ENCODE measurements at places on chromosomes 11 and 22.
A peak's percentile ranks its signal among the peaks of the same experiment; 100 is the strongest.

DNA sequence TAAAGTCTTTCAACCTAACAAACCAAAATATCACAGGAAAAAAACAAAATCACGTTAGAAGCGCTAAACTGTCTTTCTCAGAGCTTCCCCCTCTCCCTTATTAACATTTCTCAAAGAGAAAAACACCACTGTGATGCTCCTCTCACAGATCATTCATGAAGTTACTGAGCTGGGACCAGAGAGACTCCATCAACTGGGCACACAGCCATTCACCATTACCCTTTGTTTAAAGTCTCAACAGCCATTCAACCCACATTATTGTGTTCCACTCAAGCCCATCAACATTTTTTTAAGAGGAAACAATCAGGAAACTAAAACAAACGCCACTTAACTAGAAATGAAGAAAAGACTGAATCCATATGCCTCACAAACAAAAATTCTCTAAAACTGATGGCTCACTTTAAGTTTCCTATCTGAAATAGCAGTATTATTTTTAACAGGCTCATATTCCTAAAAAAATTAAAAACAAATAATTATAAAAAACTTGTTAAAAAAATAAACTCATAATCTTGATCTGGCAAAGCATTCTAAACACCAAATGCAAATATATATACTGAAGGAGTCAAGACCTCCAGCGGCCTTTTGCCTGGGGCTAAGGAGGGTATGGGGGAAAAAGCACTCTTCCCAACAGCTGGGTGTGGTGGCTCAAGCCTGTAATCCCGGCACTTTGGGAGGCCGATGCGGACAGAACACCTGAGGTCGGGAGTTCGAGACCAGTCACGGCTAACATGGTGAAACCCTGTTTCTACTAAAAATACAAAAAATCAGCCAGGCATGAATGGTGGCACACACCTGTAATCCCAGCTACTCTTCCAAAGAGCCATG lies 14.0 kb downstream of the CELF1 start:
- DNase-seq = no peak

DNA sequence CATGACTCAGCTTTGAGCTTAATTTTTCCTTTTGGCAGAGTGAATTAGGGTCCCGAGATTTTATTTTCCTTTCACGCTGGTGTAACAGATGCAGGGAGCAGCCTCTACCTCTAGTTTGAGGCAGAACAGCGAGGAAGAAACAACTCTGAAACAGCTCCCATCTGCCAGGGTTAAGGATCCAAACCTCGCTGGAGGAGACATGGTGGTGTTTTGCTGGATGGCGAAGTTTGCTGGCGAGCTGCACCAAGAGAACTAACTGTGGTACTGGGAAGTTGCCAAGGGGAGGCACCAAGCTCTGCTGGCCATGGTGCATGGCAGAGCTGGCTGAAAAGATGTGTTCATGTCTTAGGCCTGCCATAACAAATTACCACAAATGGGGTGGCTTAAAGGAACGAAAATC lies 7.6 kb upstream of the ALKBH3 start:
- DNase-seq = no peak

- no peak for DNase-seq
Measured at GRCh38 chr11:45052361-45052760, 94.1 kb upstream of the PRDM11 start.

DNA sequence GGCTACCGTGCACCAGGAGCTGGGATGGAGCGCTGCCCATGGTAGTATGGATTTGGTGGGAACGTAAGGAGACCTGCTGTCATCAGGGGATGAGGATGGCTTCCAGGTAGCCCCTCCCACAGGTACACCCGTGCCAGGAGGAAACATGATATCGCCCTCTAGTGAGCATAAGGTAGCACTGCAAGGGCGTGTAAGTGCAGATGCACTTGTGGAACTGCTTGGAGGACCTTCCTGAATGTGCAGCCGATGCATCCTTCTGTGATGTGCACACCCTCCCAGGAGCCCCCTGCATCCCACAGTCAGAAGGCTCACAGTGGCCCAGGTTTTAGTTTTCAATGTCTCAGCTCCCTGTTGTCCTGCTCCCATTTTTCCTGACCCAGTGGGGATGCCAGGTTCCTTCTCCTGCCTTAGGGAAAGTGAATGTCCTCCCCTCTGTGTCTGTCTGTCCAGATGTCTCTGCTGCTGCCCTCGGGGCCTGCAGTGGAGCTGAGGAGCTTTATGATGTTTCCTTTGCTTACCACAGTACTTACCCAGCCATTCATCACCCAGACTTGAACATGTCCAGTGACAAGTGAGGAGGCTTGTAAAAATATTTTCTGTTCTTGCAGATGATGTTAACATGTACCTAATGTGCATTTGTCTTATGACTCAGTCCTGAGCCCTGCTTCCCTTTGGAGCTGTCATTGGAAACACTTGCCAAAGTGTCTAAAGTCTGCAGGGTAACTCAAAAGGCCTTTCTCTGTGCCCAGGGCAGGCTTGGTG lies 49.2 kb downstream of the DBX1 start:
- no peak for DNase-seq

GRCh38 chr11:116169776-116170175 lies 603.0 kb downstream of the BUD13 start:
- no peak for DNase-seq

- no peak for DNase-seq
Measured at GRCh38 chr11:6452219-6452618, 11.4 kb upstream of the HPX start.

DNA sequence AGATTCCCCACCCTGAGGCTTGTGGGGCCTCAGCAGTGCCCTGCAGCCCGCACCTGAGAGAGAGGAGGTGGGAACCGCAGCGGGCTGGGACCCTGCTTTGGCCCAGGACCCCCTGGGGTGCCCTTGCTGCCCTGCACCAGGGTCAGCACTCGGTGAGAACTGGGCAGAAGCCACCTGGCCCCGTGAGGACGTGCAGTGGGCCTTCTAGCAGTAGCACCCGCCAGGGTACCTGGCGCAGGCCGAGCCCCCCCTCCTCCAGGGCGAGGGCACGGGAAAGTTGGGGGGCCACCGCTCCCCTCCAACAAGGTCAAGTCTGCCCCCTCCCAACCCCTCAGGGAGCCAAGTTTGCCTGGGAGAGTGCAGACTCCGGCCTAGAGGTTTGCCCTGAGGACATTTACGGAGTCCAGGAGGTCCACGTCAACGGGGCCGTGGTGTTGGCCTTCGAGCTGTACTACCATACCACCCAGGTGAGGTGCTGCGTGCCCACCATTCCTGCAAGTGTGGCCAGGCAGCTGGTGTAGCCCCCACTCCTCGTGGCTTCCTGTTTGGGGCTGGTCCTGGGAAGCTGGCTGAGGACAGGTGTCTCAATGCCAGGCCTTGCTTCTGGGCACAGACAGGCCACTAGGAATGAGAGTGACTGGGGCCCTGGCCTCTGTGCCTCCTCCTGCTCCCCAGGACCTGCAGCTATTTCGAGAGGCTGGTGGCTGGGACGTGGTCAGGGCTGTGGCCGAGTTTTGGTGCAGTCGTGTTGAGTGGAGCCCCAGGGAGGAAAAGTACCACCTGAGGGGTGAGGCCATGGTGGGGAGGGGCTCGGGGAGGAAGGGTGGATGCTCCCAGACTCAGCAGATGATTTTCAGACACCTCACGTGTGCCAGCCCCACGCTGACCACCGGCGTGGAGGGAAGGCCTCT lies 3.5 kb downstream of the PGGHG start:
- no peak for DNase-seq

DNA sequence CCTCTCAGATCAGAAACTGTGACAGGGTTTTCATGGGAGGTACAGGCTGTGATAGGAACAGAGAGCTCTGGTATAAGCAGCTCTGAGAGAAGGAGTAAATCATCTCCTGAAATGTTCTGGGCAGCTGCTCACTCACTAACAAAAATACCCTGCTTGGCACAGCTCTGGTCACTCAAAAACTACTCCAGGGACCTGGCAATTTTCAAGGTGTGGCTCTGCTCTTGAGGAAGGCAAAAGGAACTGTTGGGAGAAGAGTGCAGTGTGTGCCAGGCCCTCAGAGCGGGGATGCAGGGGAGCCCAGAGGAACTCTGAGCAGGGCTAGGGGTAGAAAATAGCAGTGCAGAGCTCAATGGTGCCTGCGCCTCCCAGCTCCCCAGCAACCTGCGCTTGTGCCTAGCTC lies 180.5 kb upstream of the ZBED5 start:
- DNase-seq = no peak

- no peak for DNase-seq
Measured at GRCh38 chr11:28107191-28107749, 686 bp downstream of the KIF18A start.

- no peak for DNase-seq
Measured at GRCh38 chr11:21774212-21774611, 418.7 kb upstream of the ANO5 start.

- no peak for DNase-seq
Measured at GRCh38 chr11:128552783-128553661, 34.3 kb downstream of the ETS1 start.

DNA sequence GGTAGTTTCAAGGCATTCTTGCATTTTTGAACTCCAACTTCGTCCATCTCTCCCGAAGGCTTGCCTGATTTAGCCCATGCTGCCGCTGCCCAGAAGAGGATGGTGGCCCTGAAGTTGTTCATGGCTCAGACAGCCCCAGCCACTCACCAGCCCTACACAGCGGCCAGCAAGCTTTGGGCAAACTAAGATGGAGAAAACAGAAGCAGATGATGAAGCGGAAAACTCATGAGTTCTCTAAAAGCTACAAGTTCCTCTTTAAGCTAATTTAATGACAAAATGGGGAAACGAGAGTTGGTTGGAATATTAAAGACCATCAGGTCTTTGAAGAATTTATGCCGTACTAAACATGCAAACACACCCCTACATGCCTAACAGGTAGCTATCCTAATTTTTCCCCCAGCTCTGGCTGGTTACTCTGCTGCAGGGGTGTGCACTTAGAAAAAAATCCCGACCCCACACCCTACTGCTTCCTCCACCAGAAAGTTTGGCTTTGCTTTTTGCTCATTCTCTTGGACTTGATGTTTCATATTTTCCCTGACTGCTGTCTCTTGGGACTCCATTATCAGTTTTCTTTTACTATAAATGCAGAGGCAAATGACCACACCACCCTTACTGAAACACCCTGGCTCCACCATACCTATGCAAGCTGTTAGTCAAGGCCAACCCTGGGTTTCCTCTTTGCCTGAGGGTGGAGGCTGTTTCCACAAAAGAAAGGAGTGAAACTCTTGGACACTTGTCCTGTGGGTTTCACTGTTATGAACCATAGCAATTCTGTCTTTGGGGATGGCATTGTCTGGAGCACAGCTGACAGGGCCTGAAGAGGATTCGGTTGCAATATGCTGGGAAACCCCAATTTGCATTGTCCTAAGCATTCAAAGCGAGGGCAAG lies at the start of gene MPEG1:
Gene MPEG1 (minus strand): TSS at position 184 of the 888 bp plus-strand sequence. CDS start 62 bp downstream, at position 122.
- no peak for DNase-seq

GRCh38 chr22:49687786-49688515 lies 139.7 kb downstream of the BRD1 start:
- no peak for DNase-seq

DNA sequence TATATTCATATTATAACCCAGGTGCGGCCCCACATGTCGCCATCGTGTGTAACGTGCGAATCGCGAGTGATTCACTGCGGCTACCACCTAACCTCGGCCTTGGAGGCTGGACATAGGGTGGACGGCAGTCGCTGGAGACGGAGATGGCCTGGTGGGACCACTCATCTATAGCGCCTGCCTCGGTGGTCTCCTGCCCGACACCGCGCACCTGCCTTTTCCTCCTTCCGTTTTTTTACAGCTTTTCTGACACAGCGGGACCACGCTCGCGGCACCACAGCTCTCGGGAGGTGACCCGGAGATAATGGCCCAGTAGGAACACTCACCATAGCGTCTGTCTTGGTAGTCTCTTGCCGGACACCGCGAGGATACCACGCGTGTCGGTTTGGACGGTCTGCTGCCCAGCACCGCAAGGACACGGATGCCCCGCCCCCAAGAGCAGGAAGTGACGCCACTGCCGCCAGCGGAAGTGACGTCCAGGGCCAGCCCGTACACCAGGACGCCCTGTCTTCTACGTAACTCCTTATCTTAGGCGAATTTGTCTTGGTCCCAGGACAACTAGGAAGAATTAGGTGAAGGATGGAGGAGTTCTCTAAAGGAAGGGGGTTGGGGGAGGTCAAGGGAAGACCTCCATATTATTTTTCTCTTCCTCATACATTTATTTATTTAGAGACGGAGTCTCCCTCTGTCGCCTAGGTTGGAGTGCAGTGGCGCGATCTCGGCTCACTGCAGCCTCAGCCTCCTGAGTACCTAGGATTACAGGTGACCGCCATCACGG lies 6.4 kb downstream of the SNU13 start:
- peak; percentile 72 for DNase-seq

- DNase-seq = no peak
Measured at GRCh38 chr11:120343429-120343828, 7.2 kb downstream of the ARHGEF12 start.

- no peak for DNase-seq
Measured at GRCh38 chr11:44335052-44335760, 25.3 kb upstream of the ALX4 start.

DNA sequence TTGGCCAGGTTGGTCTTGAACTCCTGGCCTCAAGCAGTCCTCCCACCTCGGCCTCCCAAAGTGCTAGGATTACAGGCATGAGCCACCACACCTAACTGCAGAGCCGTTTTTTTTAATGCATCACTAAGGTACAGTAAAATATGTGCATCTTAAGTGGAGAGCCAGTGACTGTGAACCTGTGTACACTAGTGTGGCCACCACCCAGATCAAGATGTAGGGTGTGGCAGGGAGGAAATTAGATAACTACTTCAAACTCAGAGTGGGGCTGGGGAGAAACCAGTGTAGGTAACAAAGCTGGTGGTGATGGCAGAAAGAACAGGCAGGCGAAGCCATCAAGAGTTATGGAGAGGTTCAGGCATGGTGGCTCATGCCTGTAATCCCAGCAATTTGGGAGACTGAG lies 14.4 kb downstream of the SNAP29 start:
- DNase-seq = no peak

- no peak for DNase-seq
Measured at GRCh38 chr22:30201945-30202344, 44.6 kb downstream of the LIF start.

GRCh38 chr11:70312401-70313357 lies 42.2 kb downstream of the PPFIA1 start:
- no peak for DNase-seq

GRCh38 chr22:49457146-49457545 lies 370.5 kb downstream of the BRD1 start:
- DNase-seq = no peak

DNA sequence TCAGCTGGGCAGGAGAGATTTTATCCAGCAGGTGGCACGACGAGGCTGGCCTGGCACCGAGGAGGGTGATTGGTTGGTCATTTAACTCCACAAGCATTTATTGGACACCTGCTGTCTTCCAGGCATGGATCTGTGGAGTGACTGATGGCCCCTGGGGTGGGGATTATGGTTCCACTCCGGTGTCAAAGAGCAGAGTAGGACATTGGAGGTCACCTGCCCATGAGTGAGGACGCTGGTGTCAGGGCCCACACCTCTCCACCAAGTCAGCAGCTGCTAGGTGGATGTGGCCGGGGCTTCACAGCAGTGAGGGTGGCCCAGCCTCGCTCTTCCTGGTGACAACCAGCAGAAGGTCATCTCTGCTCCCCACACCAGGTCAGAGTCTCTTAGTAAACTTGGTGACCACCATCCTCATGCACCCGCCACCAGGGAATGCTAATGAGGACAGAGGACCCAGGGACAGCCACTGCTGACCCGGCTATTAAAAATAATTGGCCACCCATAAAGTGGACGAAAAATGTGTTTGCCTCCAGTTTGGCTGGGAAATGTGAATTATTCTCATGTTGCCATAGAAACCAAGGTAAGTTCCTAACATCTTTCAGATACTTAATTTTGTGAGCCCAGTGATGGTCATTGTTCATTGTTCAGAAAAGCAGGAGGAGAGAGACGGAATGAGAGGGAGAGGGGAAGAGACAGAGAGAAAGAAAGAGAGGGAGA lies 428.7 kb downstream of the TBC1D22A start:
- no peak for DNase-seq
